ENCODE measurements at places on chromosomes 12 and 14. TPM values are rescaled to one million over a fixed set of nuclear protein-coding genes. Genes with fewer than 3 reads are reported as not detected.

Gene KLRK1
- total RNA-seq, result 0.30 TPM

DNA sequence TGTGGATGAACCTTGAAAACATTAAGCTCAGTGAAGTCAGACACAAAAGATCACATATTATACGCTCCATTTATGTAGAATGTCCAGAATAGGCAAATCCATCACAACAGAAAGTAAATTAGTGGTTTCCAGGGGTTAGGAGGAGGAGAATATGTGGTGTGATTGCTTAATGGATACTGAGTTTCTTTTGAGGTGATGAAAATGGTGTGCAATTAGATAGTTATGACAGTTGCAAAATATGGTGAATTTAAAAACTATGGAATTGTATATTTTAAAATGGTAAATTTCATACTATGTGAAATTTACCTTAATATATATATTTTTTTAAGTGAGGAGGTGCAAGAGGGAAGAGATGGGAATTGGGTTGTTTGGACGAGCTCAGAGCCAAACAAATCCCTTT is 46.3 kb upstream of the KICS2 start:
- DNase-seq, result no peak

- DNase-seq, result no peak
Observed at GRCh38 chr14:72434856-72435255, 459.0 kb downstream of the DPF3 start.

GRCh38 chr14:105141026-105141425 is 27.6 kb downstream of the JAG2 start:
- no peak for DNase-seq

Data from heart right ventricle (tissue), 16 donors.